ENCODE measurements at places on chromosomes 5 and 9. TPM values are rescaled to one million over a fixed set of nuclear protein-coding genes. Genes with fewer than 3 reads are reported as not detected.

GRCh38 chr5:135193213-135194125 is 159.4 kb upstream of the PITX1 start:
- DNase-seq = no peak

DNA sequence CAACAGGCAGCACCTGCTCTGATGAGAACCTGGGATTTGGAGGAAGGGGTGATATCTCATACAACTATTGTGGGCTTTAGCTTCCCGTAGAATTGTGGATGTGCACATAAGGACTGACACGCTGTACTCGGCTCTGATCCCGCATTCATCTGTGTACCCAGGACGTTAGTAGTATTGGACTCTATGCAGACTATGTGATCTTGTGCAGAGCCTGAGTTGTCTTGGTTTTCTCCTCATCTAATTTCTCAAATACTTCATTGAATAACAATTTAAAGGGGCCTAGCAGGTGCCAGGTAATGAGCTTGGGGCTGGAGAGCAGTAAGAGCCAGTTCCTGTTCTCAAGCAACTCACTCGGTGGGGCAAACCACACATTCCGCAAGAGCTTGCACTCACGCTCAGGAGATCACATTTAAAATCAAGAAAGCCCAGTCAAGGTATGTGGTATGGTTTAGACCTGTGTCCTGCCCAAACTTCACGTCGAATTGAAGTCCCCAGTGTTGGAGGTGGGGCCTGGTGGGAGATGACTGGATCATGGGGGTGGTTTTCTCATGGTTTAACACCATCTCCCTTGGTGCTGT is 14.8 kb downstream of the C5orf15 start:
- DNase-seq = no peak

DNA sequence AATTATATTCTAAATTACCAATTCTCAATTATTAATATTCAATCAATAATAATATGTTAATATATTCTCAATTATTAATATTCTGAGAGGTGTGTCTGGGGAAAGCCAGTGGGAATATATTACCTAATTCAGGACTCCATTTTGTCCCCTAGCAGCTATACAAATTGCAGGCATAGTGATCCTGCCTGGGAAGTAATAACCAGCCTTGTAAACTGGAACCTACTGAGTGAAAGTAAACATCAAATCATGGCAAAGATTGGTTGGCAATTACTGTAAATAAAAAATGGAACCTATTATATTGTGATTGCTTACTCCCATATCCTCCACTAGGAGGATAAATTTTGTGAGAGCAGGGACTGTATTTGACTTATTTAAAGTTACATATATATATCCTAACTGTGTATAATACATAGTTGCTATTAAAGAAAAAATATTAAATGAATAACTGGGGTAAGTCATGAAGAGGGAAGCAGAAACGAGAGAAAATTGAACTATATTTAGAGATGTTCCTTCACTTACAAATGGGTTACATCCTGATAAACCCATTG is 150.5 kb upstream of the ELL2 start:
- DNase-seq = no peak

- no peak for DNase-seq
Measured at GRCh38 chr5:148965511-148966265, 97.2 kb downstream of the SH3TC2 start.

- no peak for DNase-seq
Measured at GRCh38 chr5:63154476-63155309, 576.1 kb downstream of the LRRC70 start.

- DNase-seq = no peak
Measured at GRCh38 chr9:126050605-126050990, 276.0 kb upstream of the MVB12B start.

Gene IL5
- not detected for total RNA-seq

Gene RGS7BP
- 1.4 TPM for total RNA-seq

Gene EQTN
- 3.4 TPM for total RNA-seq

Gene SLC25A2
- 0.22 TPM for total RNA-seq

Measured in neural progenitor cell (in vitro differentiated cells).